ENCODE measurements at places on chromosomes 1 and 21. TPM values are rescaled to one million over a fixed set of nuclear protein-coding genes. Genes with fewer than 3 reads are reported as not detected.

DNA sequence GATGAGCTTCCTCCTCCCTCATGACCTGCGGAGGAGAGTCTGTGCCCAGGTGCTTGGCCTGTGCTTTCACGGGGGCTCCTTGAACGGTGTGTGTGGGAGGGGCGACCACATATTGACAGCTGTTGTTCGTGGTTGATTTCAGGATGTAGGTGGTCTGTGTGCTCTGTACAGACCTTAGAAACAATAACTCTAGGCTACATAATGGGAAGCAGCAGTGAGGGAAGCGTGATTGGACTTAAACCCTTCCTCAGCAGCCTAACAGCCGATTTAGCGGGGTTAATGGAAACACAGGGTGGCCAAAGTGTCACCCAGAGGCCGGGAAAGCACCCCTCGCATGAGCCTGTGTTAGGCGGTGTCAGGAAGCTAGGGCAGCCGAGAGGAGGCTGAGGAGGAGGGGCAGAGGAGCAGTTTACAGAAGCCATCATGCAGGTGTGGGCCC, 56.0 kb downstream of the TBCE start:
- peak; percentile 33 for DNase-seq

GRCh38 chr1:202045705-202046104, 35.3 kb downstream of the ELF3 start:
- DNase-seq, result no peak

GRCh38 chr1:160664573-160665051, 17.8 kb upstream of the SLAMF1 start:
- DNase-seq, result no peak

- no peak for DNase-seq
Observed at GRCh38 chr1:10765734-10766478, 30.5 kb downstream of the CASZ1 start.

- DNase-seq, result no peak
Observed at GRCh38 chr1:98929437-98929836, 75.2 kb downstream of the PLPPR5 start.

- DNase-seq, result no peak
Observed at GRCh38 chr1:217040711-217041455, 317.7 kb upstream of the ESRRG start.

- no peak for DNase-seq
Observed at GRCh38 chr1:6904476-6905170, 119.4 kb downstream of the CAMTA1 start.

DNA sequence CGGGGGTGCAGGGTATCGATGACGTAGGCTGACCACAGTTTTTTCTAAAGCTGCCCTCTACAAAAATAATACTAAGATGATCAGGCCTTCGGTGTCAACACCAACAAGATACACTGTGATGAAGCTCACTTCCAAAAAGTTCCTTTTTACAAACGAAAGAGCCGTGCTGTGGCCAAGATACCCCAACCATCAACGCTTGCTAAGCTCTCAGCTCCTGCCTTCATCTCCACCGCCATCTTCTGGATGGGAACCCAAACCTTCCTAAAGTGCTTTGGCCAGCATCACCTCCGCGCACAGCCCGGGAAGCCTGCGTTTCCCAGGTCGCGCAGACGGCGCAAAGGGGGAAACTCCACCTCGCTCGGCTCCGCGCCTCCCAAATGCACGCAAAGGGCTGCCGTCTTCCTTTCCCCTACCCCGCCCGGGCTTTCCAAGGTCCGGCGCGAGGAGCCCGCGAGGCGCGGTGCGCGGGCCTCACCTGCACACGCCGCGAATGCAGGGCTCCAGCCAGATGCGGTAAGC, 541 bp downstream of the USP48 start:
- peak; percentile 66 for DNase-seq

GRCh38 chr1:22971161-22971560, 1.5 kb downstream of the LACTBL1 start:
- DNase-seq, result no peak

GRCh38 chr1:93549131-93549530, 101.2 kb downstream of the FNBP1L start:
- DNase-seq, result no peak

GRCh38 chr21:21898801-21899200, 900.6 kb downstream of the NCAM2 start:
- no peak for DNase-seq

- DNase-seq, result no peak
Observed at GRCh38 chr1:224668984-224669383, 52.9 kb downstream of the CNIH3 start.

- DNase-seq, result no peak
Observed at GRCh38 chr1:48070396-48070750, 73.2 kb upstream of the TRABD2B start.

- DNase-seq, result no peak
Observed at GRCh38 chr1:160862203-160863060, at the start of gene CD244. CD244 (minus strand) TSS chr1:160862887; CDS start chr1:160862677, 210 bp downstream.

- DNase-seq, result no peak
Observed at GRCh38 chr1:214861615-214862014, 220.9 kb upstream of the KCNK2 start.

DNA sequence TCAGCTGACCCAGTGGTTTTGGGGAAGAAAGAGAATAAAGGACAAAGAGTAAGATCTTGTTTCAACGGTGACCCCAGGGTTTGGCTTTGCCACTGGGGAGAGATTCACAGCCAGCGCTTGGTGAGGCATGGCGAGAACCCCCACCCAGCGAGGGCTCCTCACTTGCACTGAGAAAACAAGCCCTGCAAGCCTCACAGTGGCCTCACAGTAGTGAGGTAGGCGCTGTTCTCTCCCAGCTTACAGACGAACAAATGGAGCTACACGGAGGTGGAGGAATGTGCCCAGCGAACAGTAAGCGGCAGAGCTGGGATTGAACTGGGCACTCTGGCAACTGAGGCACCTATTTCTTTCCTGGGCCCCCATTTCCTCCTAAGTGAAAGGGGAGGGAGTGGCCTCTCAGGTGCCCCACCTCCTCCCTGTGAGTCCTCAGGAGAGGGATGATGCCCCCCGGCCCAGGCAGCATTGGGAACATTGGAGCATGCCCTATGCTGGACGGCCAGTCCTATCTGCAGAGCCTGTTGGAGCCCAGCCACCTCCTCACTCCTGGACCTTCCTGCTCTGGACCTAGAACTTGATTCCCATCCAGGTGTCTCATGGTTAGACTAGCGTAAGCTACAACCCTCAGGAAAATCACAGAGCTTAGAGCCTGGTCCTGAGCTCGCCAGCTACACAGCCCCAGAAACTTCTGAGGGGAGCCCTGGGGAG, 73.4 kb upstream of the EDN2 start:
- no peak for DNase-seq

DNA sequence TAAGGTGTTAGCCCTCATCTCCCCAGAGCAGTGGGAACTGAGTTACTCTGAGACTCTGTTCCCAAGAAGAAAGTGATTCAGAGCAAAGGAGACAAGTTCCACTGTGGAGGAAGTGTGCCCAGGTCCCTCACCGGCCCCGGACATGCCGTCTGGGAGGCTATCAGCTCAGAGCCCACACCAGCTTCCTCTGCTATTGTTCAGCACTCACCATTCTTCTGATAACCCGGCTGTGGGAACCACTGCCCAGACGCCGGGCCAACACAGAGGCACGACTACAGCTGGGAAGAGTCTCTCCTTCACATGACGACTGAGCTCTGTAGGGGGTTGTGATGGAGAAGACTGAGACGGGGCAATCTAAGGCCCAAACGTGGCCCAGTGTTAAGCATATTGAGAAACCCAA, 34.2 kb upstream of the GJA5 start:
- no peak for DNase-seq

GRCh38 chr1:33328817-33329216, 7.9 kb upstream of the A3GALT2 start:
- no peak for DNase-seq

DNA sequence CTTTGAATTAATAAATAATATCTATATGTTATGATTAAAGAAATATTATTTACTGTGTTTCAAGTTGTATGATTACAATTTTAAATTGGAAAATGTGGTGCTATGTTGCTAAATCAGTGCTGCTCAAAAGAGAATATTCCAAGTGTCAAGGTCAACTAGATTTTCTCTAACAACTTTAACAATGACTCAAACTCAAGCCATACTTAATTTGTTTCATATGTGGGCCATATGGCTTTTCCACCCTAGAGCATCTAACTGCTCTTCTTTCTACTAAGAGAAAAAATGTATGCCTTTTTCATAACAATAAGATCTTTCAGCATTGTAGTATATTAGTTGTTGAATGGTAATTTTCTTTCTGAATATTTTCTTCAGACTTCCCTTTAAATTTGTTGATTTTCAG, 8.3 kb upstream of the SYT14 start:
- DNase-seq, result no peak

- DNase-seq, result no peak
Observed at GRCh38 chr1:163170331-163170730, 32.4 kb downstream of the RGS5 start.

DNA sequence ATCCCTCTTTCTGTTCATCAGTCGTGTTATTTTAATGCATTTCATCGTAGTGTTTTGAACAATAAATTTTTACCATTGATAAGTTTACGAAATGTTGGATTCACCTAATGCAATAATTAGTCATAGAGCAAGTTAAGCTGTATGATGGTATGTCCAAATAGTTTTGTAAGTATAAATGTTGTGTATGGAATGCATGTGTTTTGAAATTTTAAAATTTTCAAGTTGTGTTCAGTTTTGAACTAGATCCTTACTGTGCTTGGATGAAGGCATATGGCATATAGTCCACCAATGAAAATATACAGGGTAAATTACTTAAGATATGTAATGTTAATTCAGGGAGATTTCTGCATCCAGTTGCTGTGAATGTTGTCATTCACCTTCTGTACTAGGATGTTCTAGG, 2.3 kb downstream of the ZMYM4 start:
- DNase-seq, result no peak

DNA sequence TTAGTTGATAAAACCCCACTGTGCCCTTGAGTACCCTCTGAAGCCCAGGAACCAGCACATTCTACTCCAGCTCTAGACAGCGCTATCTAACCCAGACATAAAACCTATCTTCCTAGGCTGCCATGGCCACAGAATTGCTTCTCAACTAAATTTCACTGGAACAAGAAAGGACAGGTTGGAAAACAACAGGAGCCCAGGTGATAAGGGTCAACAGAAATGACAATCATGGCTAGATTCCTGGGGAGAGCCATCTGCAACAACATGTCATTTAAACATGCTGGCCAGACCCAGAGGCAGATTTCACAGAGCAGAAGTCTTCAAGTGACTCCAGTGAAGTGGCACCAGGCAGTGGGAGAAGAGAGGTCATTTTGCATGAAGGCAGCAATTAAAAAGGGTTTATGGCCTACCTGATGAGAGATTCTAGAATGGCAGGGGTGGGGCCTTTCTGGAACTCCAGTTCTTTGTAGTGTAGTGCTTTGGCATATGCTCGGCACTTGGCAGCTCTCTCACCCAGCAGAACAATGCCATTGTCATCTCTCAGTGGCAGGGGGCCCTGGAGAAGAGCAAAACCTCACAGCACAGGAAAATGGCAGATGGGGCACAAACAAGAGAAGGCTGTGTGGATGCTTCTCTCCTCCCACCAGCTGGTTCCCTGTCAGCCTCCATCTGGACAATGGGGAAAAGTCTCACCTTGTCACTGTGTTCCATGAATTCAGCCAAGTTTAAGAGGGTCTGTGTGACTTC, 9.9 kb downstream of the ANGPTL7 start:
- DNase-seq, result no peak

Gene ANXA9
- polyA plus RNA-seq, result 1.4 TPM

Gene LCE1D
- polyA plus RNA-seq, result not detected

Gene DPM3
- polyA plus RNA-seq, result 76.5 TPM

Gene FAM167B
- polyA plus RNA-seq, result 2.2 TPM

Gene DIO1
- polyA plus RNA-seq, result not detected

Gene DSCAM
- polyA plus RNA-seq, result not detected

Data from GM23338 (cell line).